CD8-positive, alpha-beta memory T cell (primary cell): ENCODE measurements at places on chromosomes 2 and 18. TPM values are rescaled to one million over a fixed set of nuclear protein-coding genes. Genes with fewer than 3 reads are reported as not detected.

GRCh38 chr18:58401191-58401590 is 227.7 kb downstream of the ALPK2 start:
- H3K27ac ChIP-seq: no peak overlapping the region
- DNase-seq: no peak
- H3K4me3 ChIP-seq: no peak overlapping the region
- H3K36me3 ChIP-seq: no peaks in the 10 kb centered on the region

DNA sequence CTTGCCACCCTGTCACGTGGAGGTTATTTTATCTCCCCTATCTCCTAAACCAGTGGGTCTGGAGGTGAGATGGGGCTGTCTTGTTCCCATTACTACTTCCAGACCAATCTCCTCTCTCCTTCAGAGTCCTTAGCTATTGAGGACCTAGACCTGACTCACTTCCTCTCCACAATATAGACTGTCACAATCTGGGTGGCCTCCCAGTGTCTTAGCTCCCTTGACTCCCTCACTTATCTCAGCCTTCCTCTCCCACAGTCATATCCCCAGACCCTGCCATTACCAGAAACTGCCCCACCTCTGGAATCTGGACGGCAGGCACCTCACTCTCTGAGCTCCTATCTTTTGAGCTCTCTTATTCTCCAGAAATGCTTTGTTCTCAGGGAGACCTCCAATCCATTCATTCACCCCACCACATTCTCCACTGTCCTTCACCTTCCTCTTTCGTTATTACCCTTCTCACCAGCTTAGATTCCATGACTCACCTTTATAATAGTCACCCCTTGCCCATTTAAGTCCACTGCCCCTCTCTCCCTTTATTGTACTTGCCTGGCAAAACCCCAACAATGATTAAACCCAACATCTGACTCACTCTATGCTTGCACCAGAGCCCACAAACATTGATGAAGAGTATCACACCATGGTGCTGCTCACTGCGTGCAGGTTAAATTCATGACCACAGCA is 23.3 kb upstream of the SIX3 start:
- H3K36me3 ChIP-seq: no peaks in the 10 kb centered on the region
- no peaks in the 10 kb centered on the region for H3K4me1 ChIP-seq
- H3K27ac ChIP-seq: no peak overlapping the region
- H3K27me3 ChIP-seq: no peaks in the 10 kb centered on the region
- no peak overlapping the region for H3K4me3 ChIP-seq
- DNase-seq: no peak

DNA sequence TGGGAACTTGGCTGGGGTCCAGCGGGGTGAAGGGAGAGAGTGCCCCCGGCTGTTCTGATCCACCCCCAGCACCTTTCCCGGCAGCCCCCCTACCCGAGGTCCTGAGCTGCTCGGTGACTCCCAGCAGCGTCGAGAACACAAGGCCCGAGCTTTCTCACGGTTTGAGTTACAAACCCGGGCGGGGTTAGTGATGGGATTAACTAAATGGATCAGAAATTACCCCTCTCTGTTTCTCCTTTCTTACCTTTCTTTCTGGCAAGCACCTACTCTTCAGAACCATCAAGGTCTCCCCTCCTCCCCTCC is 139.4 kb upstream of the GPC1 start:
- H3K4me1 ChIP-seq: no peaks in the 10 kb centered on the region
- H3K27ac ChIP-seq: no peak overlapping the region
- no peak for DNase-seq
- no peak overlapping the region for H3K4me3 ChIP-seq
- no peaks in the 10 kb centered on the region for H3K27me3 ChIP-seq
- H3K36me3 ChIP-seq: no peaks in the 10 kb centered on the region

GRCh38 chr2:178412047-178412446 is 38.9 kb downstream of the PRKRA start:
- peaks cover 4% of the 10 kb centered on the region for H3K4me1 ChIP-seq
- H3K27me3 ChIP-seq: no peaks in the 10 kb centered on the region
- no peak for DNase-seq
- H3K36me3 ChIP-seq: no peaks in the 10 kb centered on the region
- H3K27ac ChIP-seq: no peak overlapping the region
- H3K4me3 ChIP-seq: no peak overlapping the region

- no peak overlapping the region for H3K4me3 ChIP-seq
- no peak for DNase-seq
- H3K27ac ChIP-seq: no peak overlapping the region
- no peaks in the 10 kb centered on the region for H3K27me3 ChIP-seq
These were observed 542.2 kb downstream of the XIRP2 start for GRCh38 chr2:167430447-167430846.

- no peak overlapping the region for H3K4me3 ChIP-seq
- DNase-seq: no peak
- no peaks in the 10 kb centered on the region for H3K36me3 ChIP-seq
- H3K27me3 ChIP-seq: no peaks in the 10 kb centered on the region
- H3K4me1 ChIP-seq: no peaks in the 10 kb centered on the region
- no peak overlapping the region for H3K27ac ChIP-seq
These were observed 78.8 kb upstream of the FAM136A start for GRCh38 chr2:70380621-70381020.

GRCh38 chr2:119063177-119063576 is 95.4 kb downstream of the C1QL2 start:
- no peak overlapping the region for H3K4me3 ChIP-seq
- no peak overlapping the region for H3K27ac ChIP-seq
- no peak for DNase-seq

- no peaks in the 10 kb centered on the region for H3K4me1 ChIP-seq
- H3K27ac ChIP-seq: no peak overlapping the region
- H3K36me3 ChIP-seq: no peaks in the 10 kb centered on the region
- no peaks in the 10 kb centered on the region for H3K27me3 ChIP-seq
- DNase-seq: no peak
These were observed 159.6 kb upstream of the SETBP1 start for GRCh38 chr18:44520981-44521667.

- no peaks in the 10 kb centered on the region for H3K36me3 ChIP-seq
- H3K27me3 ChIP-seq: no peaks in the 10 kb centered on the region
- H3K4me3 ChIP-seq: no peak overlapping the region
- no peak for DNase-seq
- no peak overlapping the region for H3K27ac ChIP-seq
These were observed 29.2 kb upstream of the ALLC start for GRCh38 chr2:3628800-3629199.

- H3K36me3 ChIP-seq: no peaks in the 10 kb centered on the region
- DNase-seq: no peak
- no peak overlapping the region for H3K4me3 ChIP-seq
- H3K4me1 ChIP-seq: no peaks in the 10 kb centered on the region
These were observed 64.9 kb downstream of the MCFD2 start for GRCh38 chr2:46850742-46851141.

GRCh38 chr2:240572141-240573031 is 4.1 kb downstream of the RNPEPL1 start:
- H3K27ac ChIP-seq: no peak overlapping the region
- no peaks in the 10 kb centered on the region for H3K27me3 ChIP-seq
- peaks cover 22% of the 10 kb centered on the region for H3K36me3 ChIP-seq
- no peak for DNase-seq
- H3K4me1 ChIP-seq: peaks cover 35% of the 10 kb centered on the region

The ZNF396 gene
- total RNA-seq: 1.7 TPM

The ALPP gene
- not detected for total RNA-seq

The CRYGC gene
- total RNA-seq: not detected
